ENCODE measurements at places on chromosomes 6 and 20. TPM values are rescaled to one million over a fixed set of nuclear protein-coding genes. Genes with fewer than 3 reads are reported as not detected.

- DNase-seq, result no peak
Measured at GRCh38 chr20:8401556-8401955, 269.5 kb downstream of the PLCB1 start.

- no peak for DNase-seq
Measured at GRCh38 chr6:149755300-149756260, 6.0 kb downstream of the PCMT1 start.

- DNase-seq, result no peak
Measured at GRCh38 chr6:19465760-19466159, 371.4 kb upstream of the ID4 start.

ATRN gene
- 16.1 TPM for total RNA-seq

- DNase-seq, result no peak
Measured at GRCh38 chr6:87723170-87724078, 21.4 kb upstream of the AKIRIN2 start.

BYSL gene
- total RNA-seq, result 5.4 TPM

All from natural killer cell (primary cell).